GM23338 (cell line): ENCODE measurements at places on chromosomes 12 and 14. TPM values are rescaled to one million over a fixed set of nuclear protein-coding genes. Genes with fewer than 3 reads are reported as not detected.

Gene KCNC2
- polyA plus RNA-seq: not detected in 2 replicates

Gene TGFB3
- polyA plus RNA-seq: 0.50 and 0.87 TPM in 2 replicates

Gene CLEC1B
- polyA plus RNA-seq: not detected in 2 replicates

Gene CPNE8
- polyA plus RNA-seq: 7.0 and 10.1 TPM in 2 replicates

Gene PLEKHG7
- polyA plus RNA-seq: not detected in 2 replicates

Gene PAH
- 3.7 and 5.3 TPM in 2 replicates for polyA plus RNA-seq

Gene CNTN1
- 4.8 and 5.0 TPM in 2 replicates for polyA plus RNA-seq

Gene SYT10
- polyA plus RNA-seq: 1.3 and 1.5 TPM in 2 replicates

Gene GPRC5D
- not detected in 2 replicates for polyA plus RNA-seq

Gene AGAP2
- polyA plus RNA-seq: 0.36 and 0.38 TPM in 2 replicates

Gene PIWIL1
- not detected in 2 replicates for polyA plus RNA-seq

Gene SMIM10L1
- 22.0 and 22.6 TPM in 2 replicates for polyA plus RNA-seq
